ENCODE measurements at places on chromosomes 3 and 15.

DNA sequence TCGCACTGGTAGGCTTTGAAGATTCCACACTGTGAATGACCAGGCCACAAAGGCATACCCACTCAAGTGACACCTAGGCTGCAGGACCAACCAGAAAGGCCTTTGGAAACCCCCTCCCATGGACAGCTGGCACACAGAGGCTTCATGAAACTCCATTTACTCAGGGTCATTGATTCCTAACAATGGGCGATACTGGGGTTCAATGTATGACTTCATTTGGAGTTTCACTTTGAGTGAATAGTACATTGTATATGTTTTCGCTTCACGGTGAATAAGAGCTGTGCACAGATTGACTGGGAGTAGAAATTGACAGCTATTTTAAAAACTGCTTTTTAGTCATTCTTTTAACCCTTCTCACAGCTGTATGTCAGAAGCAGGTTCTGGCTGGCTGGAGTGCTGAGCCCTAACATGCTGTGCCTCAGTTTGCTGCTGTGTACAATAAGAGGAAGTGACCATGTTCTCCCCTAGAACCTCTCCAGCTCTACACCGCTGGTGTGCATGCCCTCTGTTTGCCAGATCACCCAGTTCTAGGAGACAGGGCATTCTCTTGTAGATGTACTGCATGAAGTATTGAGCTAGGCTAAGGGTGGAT is 15.4 kb upstream of the CX3CR1 start:
- DNase-seq = no peak

DNA sequence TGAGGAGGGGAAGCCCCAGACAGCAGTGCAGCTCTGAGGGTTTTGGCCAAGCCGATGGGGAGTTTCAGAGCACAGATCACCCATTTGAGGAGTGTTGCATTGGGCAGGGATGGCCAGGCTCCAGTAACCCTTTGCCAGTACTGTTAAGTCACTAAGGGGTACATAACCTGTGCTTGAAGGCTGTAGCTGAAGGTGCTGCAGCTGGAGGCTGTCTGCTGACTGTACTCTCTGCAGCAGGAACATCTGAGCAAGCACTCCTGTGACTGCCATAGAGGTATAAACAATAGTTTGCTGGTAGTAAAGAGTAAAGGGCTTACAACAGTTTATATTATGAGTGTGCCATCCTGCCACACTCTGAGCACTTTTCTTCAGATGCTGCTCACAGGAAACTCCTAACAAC is 297.8 kb downstream of the EPHA3 start:
- no peak for DNase-seq

DNA sequence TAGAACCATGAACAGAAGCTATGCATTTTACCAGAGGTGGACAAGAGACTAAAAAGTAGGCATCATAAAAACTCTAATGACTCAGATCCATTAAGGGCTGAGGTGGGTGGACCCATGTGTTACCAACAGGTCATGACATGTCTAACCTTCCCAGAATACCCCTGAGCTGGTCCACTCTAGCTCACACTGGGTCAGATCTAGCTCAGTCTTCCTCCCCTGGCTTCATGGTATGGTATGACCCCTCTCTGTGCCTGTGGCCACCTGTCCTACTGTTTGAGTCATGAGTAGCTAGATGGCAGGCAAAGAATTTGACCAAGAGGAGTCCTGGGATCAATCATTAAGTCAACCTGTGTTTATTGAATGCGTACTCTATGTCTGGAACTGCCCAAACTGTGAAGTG is 340.4 kb downstream of the EPHB1 start:
- DNase-seq = no peak

DNA sequence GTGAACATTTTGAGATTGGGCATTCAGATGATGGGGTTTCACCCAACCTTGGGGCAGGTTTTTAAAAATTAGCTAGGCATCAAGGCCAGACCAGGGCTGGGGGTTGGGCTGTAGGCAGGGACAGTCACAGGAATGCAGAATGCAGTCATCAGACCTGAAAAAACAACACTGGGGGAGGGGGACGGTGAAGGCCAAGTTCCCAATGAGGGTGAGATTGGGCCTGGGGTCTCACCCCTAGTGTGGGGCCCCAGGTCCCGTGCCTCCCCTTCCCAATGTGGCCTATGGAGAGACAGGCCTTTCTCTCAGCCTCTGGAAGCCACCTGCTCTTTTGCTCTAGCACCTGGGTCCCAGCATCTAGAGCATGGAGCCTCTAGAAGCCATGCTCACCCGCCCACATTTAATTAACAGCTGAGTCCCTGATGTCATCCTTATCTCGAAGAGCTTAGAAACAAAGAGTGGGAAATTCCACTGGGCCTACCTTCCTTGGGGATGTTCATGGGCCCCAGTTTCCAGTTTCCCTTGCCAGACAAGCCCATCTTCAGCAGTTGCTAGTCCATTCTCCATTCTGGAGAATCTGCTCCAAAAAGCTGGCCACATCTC is 6.1 kb downstream of the RHO start:
- DNase-seq = no peak

DNA sequence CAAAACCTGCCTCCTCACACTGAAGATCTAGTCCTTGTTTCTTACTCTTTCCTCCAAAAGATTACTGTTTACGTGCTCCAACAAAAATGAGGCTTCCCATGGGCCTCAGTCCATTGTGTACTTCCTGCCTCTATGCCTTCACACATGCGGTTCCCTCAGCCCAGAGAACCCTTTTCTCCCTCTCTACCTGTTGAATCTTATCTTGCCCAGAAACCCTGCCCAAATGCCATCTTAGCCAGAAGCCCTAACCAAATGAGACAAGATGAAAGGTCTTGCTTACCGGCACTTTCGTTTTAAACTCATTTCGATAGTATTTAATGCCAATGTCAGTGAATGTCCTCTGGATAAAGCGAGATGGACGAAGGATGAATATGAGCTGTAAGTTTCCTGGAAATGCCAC is 85.5 kb downstream of the B3GNT5 start:
- no peak for DNase-seq

- no peak for DNase-seq
Observed at GRCh38 chr3:74080056-74080461, 455.3 kb upstream of the PDZRN3 start.

DNA sequence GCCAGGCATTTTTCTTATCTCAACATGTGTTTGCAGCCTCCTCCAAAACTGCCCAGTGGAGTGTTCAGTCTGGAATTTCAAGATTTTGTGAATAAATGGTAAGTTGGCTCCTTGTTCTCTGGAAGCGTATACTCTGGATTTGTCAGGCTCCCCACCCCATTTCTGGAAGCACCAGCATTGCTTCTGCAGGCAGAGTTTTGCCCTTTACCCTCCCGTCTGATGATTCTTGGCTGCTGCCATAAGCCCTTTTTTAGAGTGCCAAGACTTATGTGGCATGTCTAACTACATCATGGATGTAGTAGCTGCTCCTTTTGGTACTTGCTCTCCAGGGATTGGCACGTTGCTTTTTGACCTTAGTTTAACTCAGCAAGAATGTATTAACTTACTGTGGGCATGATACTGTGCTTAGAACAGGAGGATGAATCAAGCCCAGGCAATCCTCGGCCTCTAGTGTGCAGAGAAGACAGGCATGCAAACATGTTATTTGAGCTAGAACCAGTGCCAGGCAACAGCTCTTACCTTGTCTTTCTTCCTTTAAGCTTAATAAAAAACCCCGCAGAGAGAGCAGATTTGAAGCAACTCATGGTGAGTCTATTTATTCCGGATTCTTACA is 8.3 kb downstream of the SNAPC5 start:
- no peak for DNase-seq

DNA sequence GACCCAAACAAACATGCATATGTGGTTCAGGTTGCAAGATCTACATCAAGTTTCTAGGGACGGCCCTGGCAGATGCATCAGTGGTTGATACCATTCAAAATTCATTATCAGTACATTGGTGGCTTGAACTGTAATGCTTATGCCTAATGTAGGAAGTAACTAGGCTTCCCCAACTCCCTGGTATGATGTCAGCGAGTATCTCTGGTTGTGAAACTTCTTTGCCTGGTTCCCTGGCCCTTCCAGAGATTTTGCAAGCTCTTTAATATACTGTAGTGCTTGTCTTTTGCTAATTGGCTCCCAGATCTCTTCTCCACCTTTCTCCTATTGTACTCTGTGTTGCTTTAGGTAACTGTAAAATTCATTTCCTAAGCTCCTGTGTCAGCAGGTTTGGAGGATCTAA is 114.8 kb upstream of the RARB start:
- DNase-seq = no peak

- DNase-seq = no peak
Observed at GRCh38 chr3:126811530-126811929, 107.5 kb downstream of the CHCHD6 start.

DNA sequence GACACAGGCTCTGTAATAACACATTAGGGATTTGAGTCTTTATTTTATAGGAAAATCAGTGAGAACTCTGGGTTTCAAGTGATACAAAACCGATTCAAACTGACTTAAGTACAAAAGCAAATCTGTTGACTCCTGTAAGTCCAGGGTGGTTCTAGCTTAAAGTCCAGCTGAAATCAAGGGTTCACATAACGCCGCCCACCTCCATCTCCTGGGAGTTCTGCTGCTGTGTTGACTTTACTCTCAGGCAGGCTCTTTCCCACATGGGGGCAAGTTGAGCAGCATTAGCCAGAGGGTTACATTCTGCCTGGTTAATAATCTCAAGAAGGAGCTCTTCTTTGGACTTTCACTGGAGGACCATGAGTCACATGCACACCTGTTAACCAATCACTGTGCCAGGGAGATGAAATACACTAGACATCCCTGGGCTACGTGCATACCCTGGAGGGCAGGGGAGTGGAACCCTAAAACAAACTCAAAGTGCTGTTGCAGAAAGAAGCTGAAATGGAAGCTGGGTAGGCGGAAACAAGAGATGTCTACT is 9.7 kb upstream of the RNF7 start:
- DNase-seq = no peak

- no peak for DNase-seq
Observed at GRCh38 chr3:110457508-110457907, 614.1 kb upstream of the NECTIN3 start.

GRCh38 chr3:52001443-52001974 is 5.8 kb upstream of the RPL29 start:
- peak; percentile 45 for DNase-seq

DNA sequence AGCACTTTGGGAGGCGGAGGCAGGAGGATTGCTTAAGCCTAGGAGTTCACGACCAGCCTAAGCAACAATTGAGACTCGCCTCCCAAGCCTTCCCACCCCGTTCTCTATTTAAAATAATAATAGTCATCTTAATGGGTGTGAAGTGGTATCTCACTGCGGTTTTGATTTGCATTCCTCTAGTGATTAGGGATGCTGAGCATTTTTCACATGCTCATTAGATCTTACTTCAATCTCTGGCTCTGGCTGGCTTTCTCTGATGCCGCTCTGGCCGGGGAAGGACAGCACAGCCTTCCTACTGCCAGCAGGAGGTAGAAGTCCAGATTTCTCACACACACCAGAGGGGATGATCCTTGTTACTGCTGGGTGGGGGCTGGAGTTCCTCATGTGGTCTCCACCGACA is 7.4 kb upstream of the EIF4A2 start:
- no peak for DNase-seq

- DNase-seq = no peak
Observed at GRCh38 chr3:25683882-25684281, 19.2 kb upstream of the TOP2B start.

GRCh38 chr3:122094125-122094524 is 39.0 kb downstream of the CD86 start:
- no peak for DNase-seq

- no peak for DNase-seq
Observed at GRCh38 chr3:72538070-72538745, 310.0 kb downstream of the SHQ1 start.

- no peak for DNase-seq
Observed at GRCh38 chr15:63145426-63145825, 11.9 kb downstream of the RPS27L start.

GRCh38 chr3:134685929-134686802 is 35.3 kb upstream of the KY start:
- peak; percentile 26 for DNase-seq

- DNase-seq = no peak
Observed at GRCh38 chr3:79769229-79769628, 1.4 kb upstream of the ROBO1 start.

- no peak for DNase-seq
Observed at GRCh38 chr15:76932135-76932966, 802 bp downstream of the RCN2 start.

GRCh38 chr15:41544650-41545015 is 576 bp upstream of the RPAP1 start:
- no peak for DNase-seq
